ENCODE measurements at places on chromosomes 4 and X. TPM values are rescaled to one million over a fixed set of nuclear protein-coding genes. Genes with fewer than 3 reads are reported as not detected.

GRCh38 chrX:323721-324628 is 5.4 kb upstream of the GTPBP6 start:
- H3K27me3 ChIP-seq, result peaks cover 17% of the 10 kb centered on the region
- H3K4me3 ChIP-seq, result no peak overlapping the region
- H3K4me1 ChIP-seq, result peaks cover 20% of the 10 kb centered on the region
- H3K36me3 ChIP-seq, result no peaks in the 10 kb centered on the region
- peak; percentile 25 for DNase-seq

DNA sequence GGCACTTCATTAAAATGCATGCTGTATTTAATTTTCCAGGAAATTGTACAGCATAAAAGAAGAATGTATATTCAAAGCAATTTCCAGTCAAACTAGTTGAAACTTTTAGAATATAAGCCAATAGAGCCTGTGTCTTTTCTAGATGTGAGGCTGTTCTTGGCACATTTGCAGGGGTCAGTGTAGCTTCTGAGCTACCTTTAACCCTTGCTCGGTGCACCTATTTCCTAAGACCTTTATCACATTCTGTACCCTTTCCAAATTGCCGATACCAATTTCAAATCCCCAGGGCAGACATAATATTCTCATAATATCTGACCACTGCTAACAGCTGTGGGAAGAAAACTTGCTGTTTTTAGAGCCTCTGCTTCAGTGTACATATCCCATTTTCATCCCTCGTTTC is 43.2 kb downstream of the DCAF8L2 start:
- DNase-seq, result no peak
- no peaks in the 10 kb centered on the region for H3K27me3 ChIP-seq
- H3K27ac ChIP-seq, result no peak overlapping the region
- H3K4me3 ChIP-seq, result no peak overlapping the region
- H3K36me3 ChIP-seq, result no peaks in the 10 kb centered on the region

DNA sequence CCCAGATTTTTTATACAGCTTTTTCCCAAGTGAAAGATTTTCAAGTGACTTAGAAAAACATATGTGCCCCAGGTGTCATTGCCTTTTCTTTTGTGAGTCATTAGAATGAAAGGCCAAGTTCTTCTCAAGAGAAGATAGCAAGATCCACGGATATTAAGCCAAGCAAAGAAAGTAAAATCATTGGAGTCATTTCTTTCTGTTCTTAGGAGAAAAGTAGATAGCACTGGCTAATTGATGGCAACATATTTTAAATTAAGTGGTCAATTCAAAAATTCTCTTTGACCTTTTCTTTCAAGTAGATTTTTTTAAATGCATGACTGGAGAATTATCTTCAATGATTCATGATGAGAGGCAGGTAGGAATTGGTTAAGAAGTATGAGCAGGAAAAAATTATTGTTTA is 94.4 kb downstream of the HHIP start:
- no peaks in the 10 kb centered on the region for H3K4me1 ChIP-seq
- no peaks in the 10 kb centered on the region for H3K27me3 ChIP-seq
- no peak for DNase-seq
- H3K4me3 ChIP-seq, result no peak overlapping the region
- H3K36me3 ChIP-seq, result no peaks in the 10 kb centered on the region
- H3K27ac ChIP-seq, result no peak overlapping the region

DNA sequence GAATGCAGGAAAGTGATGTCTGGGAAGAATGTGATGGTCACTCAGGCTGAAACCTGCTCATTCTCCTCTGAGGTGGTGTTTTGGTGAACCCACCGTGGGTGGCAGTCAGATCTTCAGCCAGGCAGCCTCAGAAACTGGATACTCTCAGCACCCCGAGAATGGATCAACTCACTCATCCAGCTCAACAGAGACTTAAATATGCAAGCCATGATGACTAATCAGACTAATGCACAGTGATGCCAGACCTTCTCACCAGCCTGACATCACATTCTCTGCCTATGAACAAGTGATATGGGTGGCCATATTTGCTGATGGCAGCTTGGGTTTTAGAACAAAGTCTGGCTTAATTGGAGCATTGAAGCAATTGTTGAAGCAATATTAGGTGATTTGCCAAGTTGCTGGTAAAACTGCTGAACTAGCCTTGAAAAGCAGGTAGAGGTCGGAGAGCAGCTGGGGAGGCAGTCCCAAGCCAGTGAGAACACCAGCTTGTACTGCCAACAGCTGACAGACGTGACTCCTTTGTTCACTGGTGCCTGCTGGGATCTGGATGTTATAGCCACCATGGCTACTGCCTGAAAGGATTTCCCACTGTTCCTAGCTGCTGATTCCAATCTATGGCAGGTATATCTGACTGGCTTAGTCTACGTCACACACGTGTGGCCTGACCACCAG is 608.1 kb downstream of the MID1IP1 start:
- no peaks in the 10 kb centered on the region for H3K4me1 ChIP-seq
- no peak overlapping the region for H3K27ac ChIP-seq
- H3K36me3 ChIP-seq, result no peaks in the 10 kb centered on the region
- no peak for DNase-seq
- H3K27me3 ChIP-seq, result no peaks in the 10 kb centered on the region

Gene PCYT1B
- 0.36 TPM for total RNA-seq

All from left ventricle myocardium inferior (tissue), 1 donor.